ENCODE measurements at places on chromosomes 4 and X.
A peak's percentile ranks its signal among the peaks of the same experiment; 100 is the strongest.

GRCh38 chr4:189092581-189092980 lies 848.1 kb upstream of the FRG1 start:
- no peak for DNase-seq

DNA sequence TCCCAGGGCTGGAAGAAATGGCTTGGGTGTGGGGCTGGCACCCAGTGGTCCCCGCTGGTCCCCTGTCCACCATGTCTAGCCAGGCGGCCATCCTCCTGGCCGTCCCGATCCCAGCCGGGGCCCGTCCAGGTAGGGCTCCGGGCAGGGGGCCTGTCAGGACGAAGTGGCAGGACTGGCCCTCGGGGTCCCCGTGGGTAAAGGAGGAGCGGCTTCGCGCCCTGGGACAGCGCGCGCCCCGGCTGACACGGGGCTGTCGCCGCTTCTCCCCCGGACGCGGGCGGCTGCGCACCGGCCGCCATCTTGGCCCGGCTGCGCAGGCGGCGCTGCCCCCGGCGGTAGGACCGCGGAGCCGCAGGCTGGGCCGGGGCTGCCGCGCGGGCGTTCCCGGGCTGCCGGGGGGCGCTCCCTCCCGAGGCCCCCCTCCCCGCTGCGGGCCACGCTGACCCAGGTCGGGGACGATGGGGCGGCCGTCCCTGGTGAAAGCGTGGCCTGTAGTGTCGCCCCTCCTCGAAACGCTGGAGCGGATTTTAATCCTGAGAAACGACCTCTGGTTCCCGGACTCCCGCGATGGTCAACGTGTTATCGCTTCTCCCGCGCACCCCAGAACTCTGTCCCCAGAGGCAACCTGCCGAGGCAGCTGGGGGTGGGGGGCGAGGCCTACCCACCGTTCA lies 60.4 kb upstream of the BCOR start:
- no peak for DNase-seq

DNA sequence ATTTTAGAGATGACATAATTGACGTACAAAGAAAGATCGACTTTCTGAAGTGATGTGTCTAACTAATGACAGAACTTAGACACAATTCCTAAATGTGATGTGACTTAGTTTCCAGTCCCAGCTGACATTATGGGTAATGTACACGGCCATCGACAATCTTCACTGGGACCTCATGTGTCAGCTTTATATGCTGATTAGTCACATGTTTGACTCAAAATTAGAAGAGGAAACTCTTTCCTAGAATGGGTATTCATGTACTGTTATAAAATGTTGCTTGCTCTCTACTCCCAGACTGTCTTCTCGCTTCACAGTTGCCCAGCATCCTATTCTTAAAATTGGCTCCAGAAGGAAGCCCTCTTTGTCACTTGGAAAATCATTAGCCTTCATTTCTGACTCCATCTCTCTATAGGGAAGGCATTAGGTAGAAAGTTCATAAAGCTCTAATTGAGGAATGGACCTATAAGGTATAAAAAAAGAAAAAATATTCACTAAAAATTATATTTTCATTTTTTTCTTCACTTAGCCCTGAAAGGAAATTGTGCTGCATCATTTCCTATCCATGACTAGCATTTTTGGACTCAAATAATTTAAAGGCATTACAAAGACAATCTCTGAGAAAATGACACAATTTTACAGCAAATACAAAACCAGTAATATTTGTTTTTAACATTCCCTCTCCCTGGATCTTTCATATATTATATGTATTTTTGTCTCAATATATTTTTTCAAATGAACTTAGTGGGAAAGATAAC lies 554.6 kb downstream of the INPP4B start:
- DNase-seq, result no peak

DNA sequence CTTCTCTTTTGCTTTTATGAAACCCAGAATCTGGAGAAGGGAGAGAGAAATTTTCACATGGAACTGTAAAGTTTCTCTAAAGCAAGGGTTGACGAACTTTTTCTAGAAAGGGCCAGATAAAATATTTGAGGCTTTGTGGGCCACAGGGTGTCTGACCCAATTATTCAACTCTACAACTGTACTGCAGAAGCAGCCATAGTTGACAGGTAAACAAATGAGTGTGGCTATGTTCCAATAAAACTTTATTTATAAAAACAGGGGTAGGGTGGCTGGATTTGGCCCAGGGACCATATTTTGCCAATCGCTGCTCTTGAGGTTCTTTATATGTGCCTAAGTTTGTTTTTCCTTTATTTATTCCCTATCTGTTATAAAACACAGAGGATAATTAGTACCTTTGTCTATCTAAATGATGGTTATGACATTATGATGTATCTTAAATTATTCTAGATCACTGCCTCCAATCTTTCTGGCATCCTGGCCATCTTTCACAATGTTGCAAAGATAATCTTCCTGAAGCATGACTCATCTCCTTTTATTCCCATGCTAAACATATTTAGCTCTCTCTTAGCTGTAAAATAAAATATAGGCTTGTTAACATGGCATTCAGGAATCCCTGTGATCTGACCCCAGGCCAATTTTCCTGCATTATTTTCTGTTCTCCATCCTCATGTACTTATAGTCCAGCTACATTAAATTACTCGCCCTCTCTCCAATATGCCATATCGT lies 106.8 kb upstream of the CBLL2 start:
- DNase-seq, result no peak

DNA sequence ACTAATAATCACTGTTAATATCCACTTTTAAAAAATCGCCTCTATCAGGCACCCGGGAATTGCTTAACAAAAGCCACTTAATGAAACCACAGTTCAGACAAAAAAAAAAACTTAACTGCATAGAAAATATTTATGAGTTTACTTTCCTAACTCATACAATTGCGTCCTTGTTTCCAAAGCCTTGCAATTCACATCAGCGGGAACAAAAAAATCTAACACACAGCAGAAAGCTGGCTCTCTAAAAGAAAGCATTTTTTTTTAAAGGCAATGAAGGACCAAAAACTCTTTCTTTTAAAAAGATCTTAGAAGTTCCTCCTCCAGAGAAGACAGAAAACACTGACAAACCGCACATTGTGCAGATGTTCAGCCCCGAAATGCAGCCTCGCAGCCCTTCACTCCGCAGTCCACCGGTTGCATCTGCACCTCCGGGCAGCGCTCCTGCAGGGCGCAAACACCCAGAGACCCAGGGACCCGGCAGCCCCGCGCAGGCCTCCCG lies 812 bp downstream of the FAT1 start:
- no peak for DNase-seq

GRCh38 chr4:121653986-121654385 lies 42.8 kb downstream of the ANXA5 start:
- no peak for DNase-seq

DNA sequence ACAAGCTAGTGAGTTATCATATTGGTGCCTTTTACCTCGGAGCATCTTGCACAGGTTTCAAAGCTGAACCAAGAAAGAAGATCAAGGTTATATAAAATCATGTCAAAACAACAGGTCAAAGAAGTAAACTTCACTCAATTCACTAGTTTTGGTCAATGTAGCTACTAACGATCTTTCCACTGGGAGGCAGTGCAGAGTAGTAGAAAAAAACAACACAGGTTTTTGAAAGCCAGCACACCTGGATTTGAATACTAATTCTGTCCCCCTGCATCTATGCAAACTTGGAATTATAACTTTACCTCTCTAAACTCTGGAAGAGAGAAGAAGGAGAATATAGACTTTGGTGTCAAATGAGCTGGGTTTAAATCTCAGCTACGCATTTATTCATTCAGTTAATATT lies 266.1 kb downstream of the GRIA3 start:
- DNase-seq, result no peak

- DNase-seq, result no peak
These were observed 256.8 kb downstream of the TRIML1 start for GRCh38 chr4:188396037-188396436.

GRCh38 chr4:134798573-134798972 lies 597.0 kb upstream of the PABPC4L start:
- DNase-seq, result no peak

- no peak for DNase-seq
These were observed 1425.5 kb downstream of the PCDH18 start for GRCh38 chr4:136106753-136107152.

DNA sequence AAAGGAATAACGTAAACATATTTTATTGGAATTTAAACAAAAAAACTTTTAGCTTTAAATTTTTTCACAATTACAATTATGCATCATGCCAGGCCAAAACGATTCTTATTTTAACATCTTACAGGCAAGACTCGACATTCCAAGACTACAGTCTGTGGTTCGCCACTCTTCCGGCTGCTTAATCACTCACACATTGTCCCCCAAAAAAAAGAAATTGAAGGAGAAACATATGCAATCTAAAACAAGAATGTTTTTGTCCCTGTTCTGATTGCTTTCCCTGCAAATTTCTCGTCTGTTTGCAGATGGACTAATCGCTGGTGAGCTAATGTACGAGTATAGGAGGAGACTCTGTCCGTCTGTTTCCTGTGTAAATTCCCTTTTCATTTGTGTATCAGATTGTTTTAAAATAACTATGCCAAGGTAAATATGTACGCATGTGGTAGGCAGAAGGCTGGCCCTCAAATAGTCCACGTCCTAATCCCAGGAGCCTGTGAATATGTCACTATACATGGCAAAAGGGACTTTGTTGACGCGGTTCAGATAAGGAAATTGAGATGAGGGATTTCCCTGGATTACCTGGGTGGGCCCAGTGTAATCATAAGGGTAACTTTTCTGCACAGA lies 37.7 kb upstream of the MTNR1A start:
- DNase-seq, result no peak

GRCh38 chrX:139332441-139332840 lies 198.1 kb upstream of the F9 start:
- no peak for DNase-seq

DNA sequence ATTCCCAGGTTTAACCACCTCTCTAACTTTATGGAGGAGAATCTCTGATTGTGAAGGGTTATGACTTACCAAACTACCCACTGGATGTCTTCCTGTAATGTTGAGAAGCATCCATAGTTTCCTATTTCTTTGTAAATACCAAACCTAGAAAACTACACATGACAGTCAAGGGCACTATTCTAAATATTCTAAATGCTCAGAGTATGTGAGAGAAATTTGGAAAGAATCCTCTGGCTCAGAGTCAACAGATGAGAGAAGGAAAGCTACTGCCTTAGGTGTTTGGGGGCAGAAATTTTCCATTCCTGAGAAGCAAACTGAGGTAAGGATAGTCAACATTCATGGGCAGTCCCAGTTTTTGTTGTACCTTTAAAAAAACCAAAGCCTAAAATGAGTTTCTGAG lies 155.8 kb downstream of the KCNIP4 start:
- DNase-seq, result no peak

- DNase-seq, result no peak
These were observed 48.2 kb downstream of the CASK start for GRCh38 chrX:41875142-41875541.

GRCh38 chrX:68828740-68829581 lies at the start of gene EFNB1:
Gene EFNB1, plus strand, starts transcription at chrX:68829021. Its CDS starts 756 bp downstream, at chrX:68829777.
- peak; percentile 92 for DNase-seq

DNA sequence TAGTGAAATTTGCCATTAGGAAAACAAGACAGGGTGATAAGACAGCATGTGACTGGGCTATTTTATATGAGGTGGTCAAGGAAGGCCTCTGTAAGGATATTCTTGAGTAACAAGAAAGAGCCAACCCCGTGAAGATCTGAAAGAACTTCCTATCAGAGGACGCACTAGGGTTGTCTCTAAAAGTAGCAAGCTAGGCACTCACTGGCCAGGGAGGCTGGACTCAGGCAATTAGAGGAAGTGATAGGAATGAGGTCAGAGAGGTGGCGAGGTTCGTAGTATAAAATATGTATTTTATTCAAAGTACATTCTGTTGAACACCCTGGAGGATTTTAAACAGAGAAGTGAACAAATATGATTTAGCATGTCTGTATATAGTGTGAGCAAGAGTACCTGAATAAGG lies 4.6 kb downstream of the BMPR1B start:
- DNase-seq, result no peak

GRCh38 chr4:109214622-109215301 lies 87.7 kb downstream of the COL25A1 start:
- no peak for DNase-seq

DNA sequence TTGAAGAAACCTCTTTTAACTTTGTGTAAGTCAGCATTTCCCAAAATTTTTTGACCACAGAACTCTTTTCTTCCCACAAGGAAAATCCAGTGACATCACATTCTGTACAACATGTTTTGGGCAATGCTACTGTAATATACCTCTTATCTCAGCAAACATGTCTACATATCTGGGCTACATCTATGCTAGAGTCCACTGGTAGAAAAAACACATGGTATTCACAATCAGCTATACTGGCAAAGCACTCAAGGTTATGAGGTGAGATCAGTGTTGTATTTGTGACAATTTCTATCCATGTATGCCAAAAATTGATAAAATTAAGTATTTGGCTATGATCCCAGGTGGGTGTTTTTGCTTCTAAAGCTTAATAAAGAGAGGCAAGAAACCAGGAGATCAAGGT lies 98.0 kb downstream of the ATP11C start:
- no peak for DNase-seq

DNA sequence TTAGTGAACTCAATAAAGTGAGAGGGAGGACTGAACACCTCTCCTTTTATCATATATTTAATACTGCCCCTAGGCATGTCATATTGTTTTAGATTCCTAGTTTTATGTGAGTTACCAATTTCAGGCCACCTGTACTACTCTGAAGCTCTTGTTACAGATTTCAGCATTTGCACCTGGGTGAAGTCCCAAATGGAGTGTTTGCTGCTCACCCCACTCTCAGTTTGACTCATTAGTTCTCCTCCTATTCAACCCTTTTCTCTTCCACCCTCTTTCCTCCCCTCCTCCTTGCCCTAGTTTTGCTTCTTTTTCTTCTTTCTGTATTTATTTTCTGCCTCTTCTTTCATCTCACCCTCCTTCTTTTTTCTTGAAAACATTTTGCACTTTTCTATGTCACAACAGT lies 1852.2 kb upstream of the IGFBP7 start:
- DNase-seq, result no peak

GRCh38 chr4:185916683-185917082 lies 104.7 kb upstream of the SORBS2 start:
- no peak for DNase-seq

GRCh38 chr4:188332265-188332664 lies 193.0 kb downstream of the TRIML1 start:
- DNase-seq, result no peak

DNA sequence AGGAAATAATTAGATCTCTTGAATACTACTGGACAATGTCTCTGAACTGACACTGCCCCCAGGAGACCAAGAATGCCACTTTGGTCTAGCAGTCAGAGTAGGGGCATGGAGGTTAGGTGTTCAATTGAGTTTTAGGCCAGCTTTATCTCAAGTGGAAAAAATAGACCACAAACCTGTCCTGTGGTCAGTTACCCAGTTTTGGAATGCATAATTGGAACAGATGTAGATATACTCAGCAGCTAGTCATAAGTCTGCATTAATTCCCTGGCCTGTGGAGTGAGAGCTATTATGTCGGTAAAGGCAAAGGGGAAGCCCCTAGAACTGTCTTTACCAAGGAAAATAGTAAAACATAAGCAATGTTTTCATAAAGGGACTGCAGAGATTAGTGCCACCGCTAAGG lies 587.7 kb downstream of the GLUD2 start:
- no peak for DNase-seq
